Muscle of back (tissue), 13 donors: ENCODE measurements at places on chromosomes 6 and 20. TPM values are rescaled to one million over a fixed set of nuclear protein-coding genes. Genes with fewer than 3 reads are reported as not detected.

The GABRR2 gene
- 1.7 TPM for polyA plus RNA-seq

DNA sequence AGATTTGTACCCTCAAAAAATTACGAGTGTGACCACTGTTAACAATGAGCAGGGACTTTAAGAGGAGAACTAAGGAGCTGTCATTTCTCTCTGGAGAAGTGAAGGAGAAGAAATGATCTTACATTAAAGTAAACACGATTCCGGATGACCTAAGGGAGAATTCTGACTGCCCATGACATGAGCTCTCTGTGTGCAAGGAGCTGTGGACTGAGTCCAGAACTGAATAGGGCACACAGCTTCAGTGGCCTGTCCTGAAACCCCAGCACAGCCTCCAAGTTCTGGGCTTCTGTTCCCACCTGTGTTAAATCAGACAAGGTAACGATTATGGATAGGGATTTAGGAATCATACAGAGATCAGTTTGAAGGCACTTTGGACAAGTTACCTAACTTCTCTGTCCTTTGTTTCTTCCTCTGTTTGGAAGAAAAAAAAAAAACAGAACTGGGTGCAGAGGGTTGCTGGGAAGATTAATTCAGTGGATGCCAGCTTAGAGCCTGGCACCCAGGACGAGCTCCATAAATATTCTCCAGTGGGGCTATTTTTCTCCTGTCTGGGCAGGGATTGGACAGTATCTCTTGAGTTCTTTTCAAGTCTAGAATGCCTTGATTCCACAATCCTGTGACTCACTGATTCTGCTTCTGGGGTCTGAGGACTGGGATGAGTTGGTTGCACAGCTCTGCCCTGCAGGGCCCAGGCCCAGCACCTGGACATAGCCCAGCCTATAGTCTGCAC is 65.7 kb downstream of the MRPL14 start:
- DNase-seq = no peak

The ZKSCAN3 gene
- polyA plus RNA-seq = 4.4 TPM

DNA sequence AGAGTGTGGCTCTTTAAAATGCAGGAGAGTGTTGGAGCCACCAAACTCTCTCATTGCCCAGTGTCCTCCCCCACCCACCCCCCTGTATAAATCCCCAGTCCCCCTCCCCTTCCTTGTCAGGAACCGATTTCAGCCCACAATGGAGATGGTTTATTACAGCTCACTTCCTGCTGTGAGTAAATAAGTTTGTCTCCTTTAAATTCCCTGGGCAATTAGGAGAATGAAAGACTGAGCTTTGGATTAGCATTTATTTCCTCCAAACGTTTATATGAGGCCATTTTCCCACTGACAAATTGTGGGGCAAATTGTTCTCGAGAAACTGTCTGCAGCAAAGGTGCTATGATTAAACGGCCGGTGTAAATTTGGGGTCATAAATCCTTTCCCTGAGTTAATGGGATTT is 128.8 kb downstream of the DHX35 start:
- DNase-seq = no peak

The C20orf202 gene
- 0.38 TPM for polyA plus RNA-seq

GRCh38 chr6:12113190-12113577 is 101.1 kb downstream of the HIVEP1 start:
- DNase-seq = no peak

DNA sequence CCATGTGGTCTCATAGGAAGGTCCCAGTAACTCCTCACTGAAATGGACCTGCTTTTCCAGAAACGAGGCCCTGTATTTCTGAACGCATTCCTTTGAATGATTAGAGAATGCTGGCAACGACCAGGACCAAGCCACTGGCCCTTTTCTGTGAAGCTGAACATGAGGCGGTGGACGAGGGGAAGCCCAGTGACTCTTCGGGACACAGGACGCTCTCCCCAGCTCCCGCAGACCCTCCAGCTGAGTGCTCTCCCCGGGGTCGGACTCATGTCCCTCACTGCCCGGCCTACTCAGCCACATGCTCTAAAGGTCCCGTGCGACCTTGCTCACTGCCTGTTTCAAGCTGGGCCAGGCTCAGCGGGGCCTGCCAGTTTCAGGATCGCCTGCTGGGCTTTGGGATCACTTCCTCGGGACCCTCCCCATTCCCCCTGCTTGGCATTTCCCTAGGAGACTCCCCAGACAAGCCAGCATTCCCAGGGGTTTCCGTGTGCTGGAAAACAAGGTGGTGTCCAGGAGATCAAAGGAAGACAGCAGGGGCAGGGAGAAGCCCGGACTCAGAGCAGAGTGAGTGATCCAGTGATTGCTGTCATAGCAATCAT is 2.6 kb upstream of the CST9 start:
- no peak for DNase-seq

The BTNL2 gene
- 1.2 TPM for polyA plus RNA-seq

The GRM1 gene
- polyA plus RNA-seq = 0.12 TPM

DNA sequence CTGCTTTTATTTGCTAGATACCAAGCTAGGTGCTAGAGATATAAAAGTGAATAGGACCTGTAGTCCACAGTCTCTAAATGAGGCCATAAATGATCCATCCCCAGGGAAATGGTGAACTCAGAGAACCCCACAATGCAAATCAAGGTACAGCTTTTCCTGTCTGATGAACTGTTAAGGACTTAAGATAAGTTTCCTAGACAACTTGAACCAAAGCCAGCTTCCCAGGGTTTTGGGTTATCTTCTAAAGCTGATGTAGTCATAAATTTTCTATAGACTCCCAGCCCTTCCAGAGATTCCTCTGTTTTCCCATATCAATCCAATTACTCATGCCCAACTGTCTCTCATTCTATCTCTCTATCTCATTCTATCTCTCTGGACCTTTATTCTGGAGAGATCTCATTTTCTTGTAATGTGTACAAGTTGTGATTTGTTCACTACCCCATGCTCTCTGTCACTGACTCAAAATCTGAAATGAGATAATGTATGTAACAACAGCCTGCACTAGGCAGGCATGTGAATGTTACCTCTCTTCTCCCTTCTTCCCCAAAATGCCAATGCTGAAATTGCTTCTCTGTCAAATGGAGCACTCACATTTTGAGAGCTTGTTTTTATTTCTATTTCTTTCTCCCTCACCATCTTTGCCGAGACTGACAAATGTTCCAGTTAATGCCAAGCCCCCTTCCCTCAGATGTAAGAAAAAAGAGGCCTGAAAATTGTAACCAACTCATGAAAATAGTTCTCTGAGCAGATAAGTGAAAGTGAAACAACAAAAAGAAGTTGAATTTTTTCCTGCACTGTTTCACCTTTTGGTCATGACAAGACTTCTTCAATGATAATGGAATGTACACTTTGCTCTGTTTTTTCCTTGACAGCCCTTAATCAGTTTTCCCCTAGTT is 279.9 kb downstream of the SLC35F1 start:
- peak; percentile 5 for DNase-seq

DNA sequence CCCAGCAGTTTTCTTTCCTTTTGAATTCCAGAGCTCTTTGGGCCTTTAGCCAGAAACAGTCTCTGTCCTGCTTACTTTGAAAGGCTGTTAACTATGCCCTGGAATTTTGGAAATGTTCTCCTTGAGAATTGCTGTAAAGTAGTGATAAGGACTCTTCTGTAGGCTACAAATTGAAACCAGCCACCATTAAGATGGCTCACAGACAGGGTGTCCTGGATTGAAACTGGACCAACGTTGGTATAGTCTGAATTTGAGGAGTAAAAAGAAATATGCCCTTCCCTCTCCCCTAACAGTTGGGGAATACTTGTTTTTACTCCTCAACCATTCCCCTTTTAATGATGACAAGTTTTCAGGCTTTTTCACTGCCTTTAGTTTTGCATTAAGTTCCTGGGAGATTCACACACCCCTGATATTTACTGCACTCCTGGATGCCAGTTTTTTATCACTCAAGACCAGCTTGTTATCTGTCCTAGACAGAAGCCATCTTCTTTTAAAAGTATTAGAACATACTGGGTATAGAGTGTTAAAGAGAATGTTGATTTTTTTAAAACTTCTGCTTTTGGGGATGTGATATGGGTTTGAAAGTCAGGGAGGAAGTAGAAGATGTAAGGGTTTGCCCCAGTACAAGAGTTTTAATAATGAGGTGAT is 21.9 kb downstream of the TOP1 start:
- no peak for DNase-seq

DNA sequence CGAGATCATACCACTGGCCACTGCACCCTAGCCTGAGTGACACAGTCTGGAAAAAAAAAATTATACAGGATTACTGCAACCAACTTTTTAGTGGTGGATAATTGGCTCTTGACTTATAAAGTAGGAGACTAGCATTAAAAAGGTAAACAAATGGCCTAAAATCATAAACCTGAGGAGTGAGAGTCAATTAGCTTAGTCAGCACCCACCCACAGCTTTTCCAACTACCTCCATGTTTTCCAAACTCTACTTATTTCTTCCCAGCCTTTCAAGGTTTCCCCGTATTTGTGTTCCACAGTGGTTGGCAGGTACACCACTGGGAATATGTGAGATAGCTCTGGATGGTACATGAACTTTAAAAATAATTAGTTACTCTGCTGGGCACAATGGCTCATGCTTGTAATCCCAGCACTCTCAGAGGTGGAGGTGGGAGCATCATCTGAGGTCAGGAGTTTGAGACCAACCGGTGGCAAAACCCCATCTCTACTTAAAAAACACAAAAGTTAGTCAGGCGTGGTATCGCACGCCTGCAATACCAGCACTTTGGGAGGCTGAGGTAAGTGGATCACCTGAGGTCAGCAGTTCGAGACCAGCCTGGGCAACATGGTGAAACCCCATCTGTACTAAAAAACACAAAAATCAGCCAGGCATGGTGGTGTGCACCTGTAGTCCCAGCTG is 6.7 kb downstream of the CYP24A1 start:
- no peak for DNase-seq

The LRRC1 gene
- polyA plus RNA-seq = 6.3 TPM

The RALGAPA2 gene
- 7.4 TPM for polyA plus RNA-seq

The UNC93A gene
- polyA plus RNA-seq = not detected

- DNase-seq = no peak
Observed at GRCh38 chr6:148566664-148567350, 180.0 kb upstream of the UST start.

The TSPO2 gene
- 1.1 TPM for polyA plus RNA-seq

- no peak for DNase-seq
Observed at GRCh38 chr6:159169557-159170332, 545 bp downstream of the FNDC1 start.

- no peak for DNase-seq
Observed at GRCh38 chr6:36319436-36319762, 17.3 kb downstream of the BNIP5 start.

- no peak for DNase-seq
Observed at GRCh38 chr6:45105170-45105820, 222.8 kb upstream of the RUNX2 start.

DNA sequence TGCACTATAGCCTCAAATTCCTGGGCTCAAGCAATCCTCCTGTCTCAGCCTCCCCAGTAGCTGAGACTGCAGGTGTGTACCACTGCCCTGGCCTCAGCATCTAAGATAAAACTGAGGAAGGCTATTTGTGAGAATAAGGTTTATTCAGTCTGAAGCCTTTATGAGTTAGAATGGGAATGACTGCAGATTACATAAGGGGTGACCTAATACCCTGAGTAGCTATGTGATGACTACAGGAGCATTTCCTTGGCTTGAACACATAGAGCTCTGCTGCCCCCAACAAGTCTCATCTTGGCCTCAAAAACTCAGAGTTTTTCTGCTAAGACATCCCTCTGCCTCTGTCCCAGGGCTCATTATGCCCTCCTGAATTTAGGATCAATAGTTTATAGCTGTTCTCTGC is 7.6 kb downstream of the GSS start:
- no peak for DNase-seq

DNA sequence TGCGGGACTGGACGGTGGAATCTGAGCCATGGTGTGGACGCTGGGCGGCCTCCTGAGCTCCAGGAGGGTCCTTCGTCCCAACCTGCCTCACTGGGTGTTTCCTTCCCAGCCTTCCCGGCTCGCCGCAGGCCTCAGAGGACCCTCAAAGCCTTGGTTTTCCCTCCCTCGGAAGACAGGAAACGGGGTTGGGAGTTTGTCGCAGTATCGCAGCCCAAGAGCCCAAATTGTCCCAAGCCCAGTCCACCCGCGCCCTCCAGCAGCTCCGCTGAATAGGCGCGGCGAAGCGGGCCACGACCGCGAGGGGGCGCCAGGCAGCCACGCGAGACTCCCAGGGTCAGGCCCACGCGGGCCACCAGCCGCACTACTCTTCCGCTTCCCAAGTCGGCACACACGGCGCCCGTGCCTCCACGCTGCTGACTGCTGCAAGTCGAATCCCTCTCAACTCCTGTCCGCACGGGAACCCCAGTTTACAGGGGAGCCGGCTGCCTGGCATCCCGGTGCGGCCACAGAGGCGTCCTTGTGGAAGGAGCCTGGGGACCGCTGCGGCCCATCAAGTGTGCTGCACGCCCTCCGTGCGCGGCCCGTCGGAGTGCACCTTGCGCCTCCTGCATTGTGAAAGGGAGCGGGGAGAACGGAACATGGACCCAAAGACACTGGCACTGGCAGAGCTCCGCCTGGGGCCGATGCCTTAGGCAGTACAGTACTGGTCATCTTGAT is 40.4 kb upstream of the HMGA1 start:
- peak; percentile 91 for DNase-seq

The FBXO5 gene
- 16.7 TPM for polyA plus RNA-seq

The WFDC5 gene
- polyA plus RNA-seq = 0.62 TPM

DNA sequence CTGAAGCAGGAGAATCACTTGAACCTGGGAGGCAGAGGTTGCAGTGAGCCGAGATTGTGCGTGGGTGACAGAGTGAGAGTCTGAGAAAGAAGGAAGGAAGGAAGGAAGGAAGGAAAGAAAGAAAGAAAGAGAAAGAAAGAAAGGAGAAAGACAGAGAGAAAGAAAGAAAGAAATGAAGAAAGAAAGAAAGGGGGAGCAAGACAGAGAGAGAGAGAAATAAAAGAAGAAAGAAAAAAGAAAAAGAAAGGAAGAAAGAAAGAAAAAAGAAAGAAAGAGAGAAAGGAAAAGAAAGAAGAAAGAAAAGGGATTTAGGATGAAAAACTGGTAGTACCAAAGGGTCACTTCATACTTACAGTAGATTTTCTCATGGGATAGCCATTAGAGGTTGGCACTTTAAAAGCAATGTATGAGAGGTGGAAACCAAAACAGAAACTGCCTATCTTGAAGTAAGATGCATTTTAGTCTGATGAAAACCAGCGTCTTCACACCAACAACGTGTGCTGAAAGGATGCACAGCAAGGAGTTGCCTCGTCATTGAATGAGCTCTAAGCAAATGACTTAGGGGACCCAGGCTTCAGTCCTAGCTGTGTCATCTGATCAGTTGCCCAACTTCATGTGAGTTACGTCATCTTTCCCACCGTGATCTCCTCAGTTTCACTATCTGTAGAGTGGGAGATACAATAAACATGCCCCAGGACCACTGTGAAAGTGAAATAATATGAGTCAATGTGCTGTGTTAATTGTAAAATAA is 133.9 kb upstream of the NEDD9 start:
- DNase-seq = no peak
